ENCODE measurements at places on chromosomes 16 and 17.

GRCh38 chr16:87765776-87766484 lies at the start of gene KLHDC4:
Gene KLHDC4, minus strand, starts transcription at chr16:87765986. Its CDS starts 96 bp downstream, at chr16:87765890.
- DNase-seq: peak; percentile 82

DNA sequence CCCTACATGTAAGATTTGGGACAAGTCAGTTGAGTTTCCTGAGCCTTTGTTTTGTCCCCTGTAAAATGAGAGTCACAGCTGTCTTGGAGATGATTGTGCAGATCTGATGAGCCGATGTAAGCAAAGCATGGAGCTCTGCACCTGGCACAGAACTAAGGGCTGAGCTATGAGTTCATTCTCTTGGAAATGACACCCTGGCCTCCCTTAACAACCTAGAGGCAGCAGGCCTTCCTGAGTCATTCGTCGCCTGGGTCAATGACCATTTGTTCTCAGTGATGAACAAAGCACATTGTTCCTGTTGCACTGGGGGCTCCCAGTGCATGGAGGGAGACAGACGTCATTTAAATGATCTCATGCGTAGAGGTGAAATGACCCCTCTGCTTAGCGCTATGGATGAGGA lies 62.8 kb upstream of the GCSH start:
- DNase-seq: no peak

DNA sequence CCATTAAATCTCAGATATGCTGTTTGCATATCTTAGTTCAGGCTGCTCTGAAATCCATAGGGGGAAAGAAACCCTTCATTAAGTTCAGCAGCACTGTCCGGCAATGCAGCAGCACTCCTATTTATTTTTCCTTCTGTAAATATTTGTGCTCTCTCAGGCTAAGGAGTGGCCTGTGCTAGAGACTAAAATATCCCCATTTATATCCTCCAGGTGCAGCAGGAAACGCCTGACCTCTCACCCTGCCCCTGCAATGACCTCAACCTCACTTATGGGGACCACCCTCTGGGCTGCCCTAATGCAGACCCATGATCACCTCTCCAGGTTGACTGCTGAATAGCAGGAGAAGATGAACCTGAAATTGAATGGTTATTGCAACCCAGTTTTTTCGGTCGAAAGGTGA lies 165.0 kb upstream of the ELAC2 start:
- DNase-seq: no peak

GRCh38 chr16:11162586-11163268 lies 93.3 kb downstream of the SOCS1 start:
- DNase-seq: no peak

- DNase-seq: no peak
These were observed 87.3 kb upstream of the RPL38 start for GRCh38 chr17:74116087-74116717.

- DNase-seq: no peak
These were observed 5.2 kb downstream of the RND2 start for GRCh38 chr17:43030137-43030767.

- DNase-seq: no peak
These were observed 1.0 kb upstream of the CKLF start for GRCh38 chr16:66551348-66551759.

- no peak for DNase-seq
These were observed 3.3 kb downstream of the SLC6A4 start for GRCh38 chr17:30232015-30232823.

GRCh38 chr17:43881181-43881580 lies 26.2 kb downstream of the MPP2 start:
- DNase-seq: no peak

DNA sequence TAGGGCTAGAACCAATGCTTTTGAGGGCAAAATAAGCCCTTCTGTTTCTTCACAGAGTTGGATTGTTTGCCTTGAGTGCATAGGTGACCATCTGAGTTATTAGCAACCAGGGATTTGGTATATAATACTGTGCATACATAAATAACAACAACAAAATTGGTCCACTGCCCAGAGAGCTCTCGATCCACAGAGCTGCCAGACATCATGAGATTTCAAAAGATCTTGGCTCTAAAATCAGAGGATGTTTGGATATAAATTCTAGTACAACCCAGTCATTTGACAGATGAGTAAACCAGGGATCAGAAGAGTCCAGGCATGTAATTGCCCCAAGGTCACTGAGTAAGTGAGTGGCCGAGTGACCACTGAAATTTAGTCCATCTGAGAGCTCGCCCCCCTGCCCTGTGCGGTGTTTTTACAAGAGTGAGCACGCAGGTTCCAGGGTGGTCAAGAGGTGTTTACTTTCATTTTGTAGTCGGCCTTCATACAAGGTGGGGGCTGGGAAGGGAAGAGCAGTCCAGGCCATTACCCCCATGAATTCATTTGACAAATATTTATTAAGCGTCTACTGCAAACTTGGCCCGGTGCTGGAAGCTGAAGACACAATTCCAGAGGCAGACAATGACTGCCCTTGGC lies 1.8 kb upstream of the MT2A start:
- peak; percentile 69 for DNase-seq

Measured in RWPE1 (cell line).